ENCODE measurements at places on chromosomes 2 and 18.
A peak's percentile ranks its signal among the peaks of the same experiment; 100 is the strongest.

DNA sequence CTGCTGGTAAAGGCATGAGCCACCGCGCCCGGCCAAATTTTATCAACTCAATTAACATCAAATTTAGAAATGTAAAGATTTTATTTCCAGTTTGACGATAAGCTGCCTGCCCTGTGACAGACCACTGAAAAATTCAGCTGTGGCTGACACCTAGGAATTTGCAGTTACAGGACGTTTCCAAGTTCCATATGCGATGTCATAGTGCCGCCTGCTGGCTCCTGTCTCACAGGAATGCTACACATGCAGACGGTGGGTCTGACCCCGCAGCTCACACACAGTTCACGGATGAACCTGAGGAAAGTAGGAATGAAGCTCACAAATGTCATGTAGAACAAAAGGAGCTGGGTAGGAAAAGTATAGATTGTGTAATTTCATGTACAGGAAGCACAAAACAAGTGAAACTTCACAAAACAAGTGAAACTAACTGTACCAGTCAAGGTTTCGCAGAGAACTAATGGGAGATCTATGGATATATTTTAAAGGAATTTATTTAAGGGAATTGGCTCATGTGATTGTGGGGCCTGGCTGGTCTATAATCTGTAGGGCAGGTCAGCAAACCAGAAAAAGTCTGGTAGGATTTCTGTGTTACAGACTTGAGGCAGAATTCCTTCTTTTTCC, 13.2 kb upstream of the SEH1L start:
- H3K27me3 ChIP-seq = no peaks in the 10 kb centered on the region
- DNase-seq = peak; percentile 87
- no peaks in the 10 kb centered on the region for H3K36me3 ChIP-seq
- H3K4me3 ChIP-seq = no peak overlapping the region

- H3K4me3 ChIP-seq = no peak overlapping the region
- no peaks in the 10 kb centered on the region for H3K27me3 ChIP-seq
- H3K4me1 ChIP-seq = no peaks in the 10 kb centered on the region
- no peaks in the 10 kb centered on the region for H3K36me3 ChIP-seq
- no peak overlapping the region for H3K27ac ChIP-seq
Observed at GRCh38 chr2:74250189-74250631, 51.8 kb downstream of the MTHFD2 start.

- DNase-seq = no peak
- peaks cover 8% of the 10 kb centered on the region for H3K4me1 ChIP-seq
- H3K27me3 ChIP-seq = no peaks in the 10 kb centered on the region
- no peaks in the 10 kb centered on the region for H3K36me3 ChIP-seq
- H3K27ac ChIP-seq = peak overlapping the region; percentile 84
- H3K4me3 ChIP-seq = no peak overlapping the region
Observed at GRCh38 chr2:105584435-105585010, 160.2 kb upstream of the NCK2 start.

DNA sequence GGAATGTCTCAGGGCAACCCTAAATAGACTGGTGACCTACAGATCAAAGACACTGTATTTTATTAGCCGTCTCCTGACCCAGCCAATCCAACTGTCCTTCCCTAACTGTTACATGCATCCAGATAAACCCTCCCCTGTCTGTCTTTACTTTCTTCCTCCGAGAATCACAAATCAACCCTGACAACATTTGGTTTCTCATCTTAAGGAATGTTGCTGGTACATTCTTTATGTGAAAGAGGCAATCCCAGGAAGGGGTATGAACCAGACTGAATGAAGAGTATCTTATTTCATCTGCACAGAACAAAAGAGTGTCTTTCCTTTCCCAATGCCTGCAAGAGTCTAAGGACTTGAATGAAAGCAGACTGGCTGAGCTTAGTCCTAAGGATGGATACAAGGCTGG, 113.9 kb upstream of the LTBP1 start:
- no peak overlapping the region for H3K27ac ChIP-seq
- no peaks in the 10 kb centered on the region for H3K36me3 ChIP-seq
- H3K4me3 ChIP-seq = no peak overlapping the region

- H3K27me3 ChIP-seq = no peaks in the 10 kb centered on the region
- H3K4me3 ChIP-seq = no peak overlapping the region
- DNase-seq = no peak
- no peak overlapping the region for H3K27ac ChIP-seq
- no peaks in the 10 kb centered on the region for H3K4me1 ChIP-seq
- H3K36me3 ChIP-seq = no peaks in the 10 kb centered on the region
Observed at GRCh38 chr2:230905448-230906421, 19.3 kb downstream of the GPR55 start.

DNA sequence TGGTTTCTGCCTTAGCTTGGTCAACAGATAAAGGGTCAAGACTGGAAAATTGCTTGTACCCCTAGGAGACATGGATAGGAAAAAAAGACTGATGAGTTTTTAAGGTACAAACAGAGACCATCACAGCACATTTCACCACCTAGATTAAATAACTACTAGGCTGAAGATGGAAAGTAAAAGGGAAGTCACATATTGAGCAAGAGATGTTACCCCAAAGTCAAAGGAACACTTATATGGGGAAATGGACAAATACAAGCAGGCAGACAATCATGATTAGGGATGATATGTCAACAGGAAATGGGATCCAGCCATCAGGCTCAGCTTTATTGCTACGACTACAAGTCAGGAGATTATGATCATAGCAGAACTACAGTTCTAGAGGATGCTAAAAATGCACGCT, 1643.1 kb upstream of the CELF4 start:
- no peaks in the 10 kb centered on the region for H3K27me3 ChIP-seq
- no peak for DNase-seq
- no peak overlapping the region for H3K4me3 ChIP-seq
- H3K4me1 ChIP-seq = no peaks in the 10 kb centered on the region
- H3K27ac ChIP-seq = no peak overlapping the region

- no peak overlapping the region for H3K27ac ChIP-seq
- no peaks in the 10 kb centered on the region for H3K36me3 ChIP-seq
- DNase-seq = no peak
- H3K4me1 ChIP-seq = no peaks in the 10 kb centered on the region
- no peaks in the 10 kb centered on the region for H3K27me3 ChIP-seq
Observed at GRCh38 chr2:197997083-197997541, 192.7 kb downstream of the PLCL1 start.

- H3K36me3 ChIP-seq = no peaks in the 10 kb centered on the region
- H3K4me1 ChIP-seq = no peaks in the 10 kb centered on the region
- no peak overlapping the region for H3K27ac ChIP-seq
- no peaks in the 10 kb centered on the region for H3K27me3 ChIP-seq
- DNase-seq = no peak
- H3K4me3 ChIP-seq = no peak overlapping the region
Observed at GRCh38 chr2:4533806-4534205, 830.4 kb downstream of the DCDC2C start.

DNA sequence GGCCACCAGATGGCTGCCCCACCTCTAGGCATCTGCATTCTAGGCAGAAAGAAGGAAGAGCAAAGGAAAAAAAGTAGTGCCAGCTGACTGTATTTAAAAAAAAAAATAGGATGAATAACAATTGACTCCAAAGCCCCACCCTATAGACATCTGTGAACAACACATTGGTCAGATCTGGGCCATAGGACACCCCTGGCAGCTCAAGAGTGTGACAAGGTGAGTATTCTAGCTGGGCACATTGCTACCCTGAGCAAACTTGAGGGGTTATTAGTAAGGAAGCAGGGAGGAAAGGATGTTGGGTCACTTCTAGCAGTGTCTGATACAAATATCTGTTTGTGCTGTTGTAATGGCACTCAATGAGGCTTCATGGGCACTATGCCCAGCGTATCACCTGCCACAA, 58.6 kb upstream of the NPAS2 start:
- no peak overlapping the region for H3K4me3 ChIP-seq
- no peaks in the 10 kb centered on the region for H3K4me1 ChIP-seq
- no peaks in the 10 kb centered on the region for H3K36me3 ChIP-seq
- DNase-seq = no peak
- H3K27me3 ChIP-seq = no peaks in the 10 kb centered on the region
- H3K27ac ChIP-seq = no peak overlapping the region
